ENCODE measurements at places on chromosomes 2 and 18.

DNA sequence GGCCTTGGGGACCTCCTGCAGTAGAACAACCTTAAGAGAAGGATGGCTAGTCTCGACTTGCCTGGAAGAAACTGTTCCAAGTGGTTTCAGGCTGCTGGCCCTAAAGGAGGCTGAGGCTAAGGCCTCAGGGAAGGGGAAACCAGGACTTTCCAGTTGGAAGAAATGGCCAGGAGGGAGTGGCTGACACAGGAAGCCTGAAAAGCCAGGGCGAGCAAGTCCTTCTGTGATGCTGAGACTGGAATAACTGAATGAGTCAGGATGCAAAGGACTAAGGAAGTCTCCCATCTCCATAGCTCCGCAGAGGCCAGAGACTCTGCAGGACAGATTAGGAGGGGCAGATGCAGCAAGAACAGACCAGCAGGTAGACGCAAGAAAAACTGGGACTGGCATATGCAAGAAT is 7.4 kb downstream of the HTRA2 start:
- no peak for DNase-seq

DNA sequence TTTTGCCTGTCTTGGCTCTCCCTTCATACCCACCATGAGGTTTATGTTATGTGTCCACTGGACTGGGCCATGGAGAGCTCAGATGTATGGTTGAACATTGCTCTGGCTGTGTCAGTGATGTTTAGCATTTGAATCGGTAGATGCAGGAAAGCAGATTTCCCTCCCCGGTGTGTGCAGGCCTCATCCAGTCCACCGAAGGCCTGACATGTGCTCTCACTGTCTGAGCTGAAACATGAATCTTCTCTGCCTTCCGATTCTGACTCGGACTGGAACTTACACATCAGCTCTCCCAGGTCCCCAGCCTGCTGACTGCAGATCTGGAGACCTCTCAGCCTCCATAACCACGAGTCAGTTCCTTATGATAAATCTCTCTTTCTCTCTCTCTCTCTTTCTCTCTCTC is 72.4 kb upstream of the SLC66A3 start:
- DNase-seq: no peak

GRCh38 chr18:61637319-61637718 is 255.5 kb downstream of the RNF152 start:
- DNase-seq: no peak

- DNase-seq: no peak
Measured at GRCh38 chr2:238019962-238020361, 40.8 kb upstream of the SCLY start.

- DNase-seq: no peak
Measured at GRCh38 chr2:241051578-241052487, 50.3 kb downstream of the MTERF4 start.
